WERI-Rb-1 (cell line): ENCODE measurements at places on chromosomes 11 and 22.
A peak's percentile ranks its signal among the peaks of the same experiment; 100 is the strongest.

DNA sequence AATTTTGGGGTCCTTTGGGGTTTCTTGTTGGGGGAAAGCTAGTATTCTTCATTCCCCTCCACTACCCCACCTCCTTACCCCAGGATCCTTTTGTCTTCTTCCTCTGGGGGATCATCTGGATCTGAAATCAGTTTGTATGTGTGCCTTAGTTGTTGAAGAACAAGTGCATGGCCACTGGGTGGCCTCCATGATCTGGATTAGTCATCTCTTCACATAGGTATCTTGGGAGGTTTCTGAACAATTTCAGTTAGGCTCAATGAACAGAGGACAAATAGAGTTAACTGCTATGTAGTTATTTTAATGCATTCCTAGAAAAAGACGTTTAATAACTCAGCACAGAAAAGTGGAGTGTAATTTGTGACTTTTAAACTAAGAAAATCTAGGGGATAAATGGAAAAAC, 7.1 kb upstream of the VWA5A start:
- DNase-seq: peak; percentile 55

DNA sequence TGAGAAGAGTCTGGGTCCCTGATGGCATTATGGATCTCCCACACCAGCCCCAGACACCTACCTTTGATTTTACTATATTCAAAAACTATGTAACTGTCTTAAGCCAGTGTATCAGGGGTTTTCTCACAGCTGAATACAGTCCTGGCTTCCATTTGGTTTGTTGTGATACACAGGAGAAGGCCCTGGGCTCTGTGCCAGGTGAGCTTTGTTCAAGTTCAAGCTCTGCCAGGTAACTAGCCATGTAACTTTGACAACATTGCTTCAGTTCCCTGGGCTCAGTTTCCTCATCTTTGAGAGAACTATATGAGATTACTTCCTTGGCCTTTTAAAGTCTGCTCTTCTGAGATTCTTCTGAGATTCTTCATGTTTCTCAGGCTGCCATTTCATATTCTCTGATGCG, 327.5 kb upstream of the TENM4 start:
- DNase-seq: no peak

GRCh38 chr11:66015936-66016792, 4.4 kb downstream of the CST6 start:
- no peak for DNase-seq

GRCh38 chr11:44110231-44110679, 14.8 kb downstream of the EXT2 start:
- peak; percentile 51 for DNase-seq

- DNase-seq: peak; percentile 20
Observed at GRCh38 chr22:22993184-22993583, 77.1 kb upstream of the GNAZ start.

GRCh38 chr22:40703736-40704135, 24.5 kb downstream of the MCHR1 start:
- DNase-seq: no peak

DNA sequence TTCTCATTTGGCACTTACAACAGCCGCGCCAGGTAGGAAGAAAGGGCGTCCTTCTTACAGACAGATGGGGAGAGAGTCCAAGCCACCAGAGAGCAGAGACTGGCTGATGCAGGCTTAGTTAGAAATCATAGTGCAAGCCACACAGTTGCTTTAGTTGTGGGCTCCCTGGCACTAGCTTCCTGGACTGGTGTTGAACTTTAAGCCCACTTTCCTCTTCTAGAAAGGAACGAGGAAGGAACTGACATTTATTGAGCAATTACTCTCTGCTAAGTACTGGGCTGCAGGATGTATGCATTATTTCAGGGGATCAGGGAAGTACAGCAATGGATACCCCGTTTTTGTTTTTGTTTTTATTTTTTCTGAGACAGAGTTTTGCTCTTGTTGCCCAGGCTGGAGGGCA, 3.0 kb downstream of the BACE1 start:
- DNase-seq: no peak

DNA sequence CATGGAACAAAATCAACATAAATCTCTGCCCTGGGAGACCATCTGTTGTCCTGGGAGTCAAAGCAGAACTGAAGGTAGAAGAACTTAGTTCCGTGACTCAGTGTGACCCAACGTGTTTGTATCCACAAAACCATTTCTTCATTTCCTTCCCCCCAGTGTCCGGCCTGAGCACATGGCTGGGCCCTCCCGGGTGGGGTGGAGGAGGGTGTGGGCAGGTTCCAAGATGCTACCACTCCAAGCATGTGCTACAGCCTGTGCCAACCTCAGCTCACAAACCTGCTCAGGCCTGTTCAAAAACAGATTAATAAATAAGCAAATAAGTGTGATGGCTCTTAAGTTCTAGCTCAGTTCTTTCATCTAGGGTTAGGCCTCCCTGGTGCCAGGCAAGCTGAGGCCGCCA, 55.3 kb downstream of the SHANK2 start:
- no peak for DNase-seq

- DNase-seq: no peak
Observed at GRCh38 chr22:29443452-29443851, 5.1 kb downstream of the RFPL1 start.

- no peak for DNase-seq
Observed at GRCh38 chr22:22031183-22031945, 48.8 kb upstream of the TOP3B start.

DNA sequence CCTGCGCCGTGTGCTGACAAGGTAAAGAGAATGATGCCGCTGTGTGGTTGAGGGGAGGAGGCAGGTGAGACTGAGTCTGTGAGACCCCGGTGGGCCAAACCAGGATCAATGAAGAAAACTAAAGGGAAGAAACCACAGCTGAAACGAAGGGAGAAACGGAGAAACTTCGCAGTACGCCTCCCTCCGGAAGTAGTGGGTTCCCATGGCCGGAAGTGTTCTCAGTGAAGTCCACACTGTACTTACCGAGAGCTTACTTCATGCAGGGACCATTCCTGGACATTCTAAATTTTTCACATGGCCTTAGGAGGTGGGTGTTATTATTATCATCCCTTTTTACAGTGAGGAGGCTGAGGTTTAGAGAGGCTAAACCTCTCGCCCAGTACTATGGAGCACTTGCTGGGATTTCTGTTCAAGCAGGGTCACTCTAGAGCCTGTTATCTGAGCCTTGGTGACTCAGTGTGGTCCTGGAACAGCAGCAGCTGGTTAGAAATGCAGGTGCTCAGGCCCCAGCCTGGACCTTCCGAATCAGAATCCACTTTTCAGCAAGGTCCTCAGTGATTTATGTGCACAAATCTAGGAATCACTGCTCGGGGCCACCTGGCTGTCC, 17.9 kb downstream of the CD5 start:
- no peak for DNase-seq

GRCh38 chr11:78808923-78809322, 234.3 kb upstream of the NARS2 start:
- peak; percentile 39 for DNase-seq

DNA sequence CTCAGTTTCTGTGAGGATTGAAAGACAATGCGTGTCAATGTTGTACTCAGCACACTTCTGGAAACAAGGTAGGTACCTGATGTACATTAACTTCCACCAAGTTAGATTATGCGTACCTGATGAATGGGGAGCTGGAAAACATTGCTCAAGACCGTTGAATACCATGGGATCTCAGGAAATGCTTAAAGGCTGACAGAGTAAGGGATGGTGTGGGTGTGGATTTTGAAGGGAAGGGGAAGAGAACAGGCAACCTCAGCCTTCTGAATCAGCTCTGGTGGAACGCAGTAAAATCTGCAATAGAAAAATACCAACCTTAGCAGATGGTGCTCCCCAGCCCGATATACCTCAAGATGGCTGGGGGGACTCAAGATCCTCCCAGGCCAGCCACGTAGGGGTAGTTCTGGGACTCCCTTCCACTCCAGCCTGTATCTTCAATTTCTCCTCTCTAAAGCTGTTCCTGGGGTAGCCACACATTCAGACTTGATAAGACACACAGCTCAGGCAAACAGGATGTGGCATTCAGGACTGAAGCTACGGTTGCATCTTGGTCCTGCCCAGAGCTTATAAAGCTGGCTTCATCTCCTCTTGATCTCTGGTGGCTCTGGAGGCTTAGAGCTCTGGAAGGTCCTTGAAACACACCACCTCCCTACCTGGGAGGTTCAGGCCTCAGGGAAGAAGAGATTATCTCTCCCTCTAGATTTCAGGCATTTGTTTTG, 111.8 kb downstream of the CTNND1 start:
- no peak for DNase-seq

DNA sequence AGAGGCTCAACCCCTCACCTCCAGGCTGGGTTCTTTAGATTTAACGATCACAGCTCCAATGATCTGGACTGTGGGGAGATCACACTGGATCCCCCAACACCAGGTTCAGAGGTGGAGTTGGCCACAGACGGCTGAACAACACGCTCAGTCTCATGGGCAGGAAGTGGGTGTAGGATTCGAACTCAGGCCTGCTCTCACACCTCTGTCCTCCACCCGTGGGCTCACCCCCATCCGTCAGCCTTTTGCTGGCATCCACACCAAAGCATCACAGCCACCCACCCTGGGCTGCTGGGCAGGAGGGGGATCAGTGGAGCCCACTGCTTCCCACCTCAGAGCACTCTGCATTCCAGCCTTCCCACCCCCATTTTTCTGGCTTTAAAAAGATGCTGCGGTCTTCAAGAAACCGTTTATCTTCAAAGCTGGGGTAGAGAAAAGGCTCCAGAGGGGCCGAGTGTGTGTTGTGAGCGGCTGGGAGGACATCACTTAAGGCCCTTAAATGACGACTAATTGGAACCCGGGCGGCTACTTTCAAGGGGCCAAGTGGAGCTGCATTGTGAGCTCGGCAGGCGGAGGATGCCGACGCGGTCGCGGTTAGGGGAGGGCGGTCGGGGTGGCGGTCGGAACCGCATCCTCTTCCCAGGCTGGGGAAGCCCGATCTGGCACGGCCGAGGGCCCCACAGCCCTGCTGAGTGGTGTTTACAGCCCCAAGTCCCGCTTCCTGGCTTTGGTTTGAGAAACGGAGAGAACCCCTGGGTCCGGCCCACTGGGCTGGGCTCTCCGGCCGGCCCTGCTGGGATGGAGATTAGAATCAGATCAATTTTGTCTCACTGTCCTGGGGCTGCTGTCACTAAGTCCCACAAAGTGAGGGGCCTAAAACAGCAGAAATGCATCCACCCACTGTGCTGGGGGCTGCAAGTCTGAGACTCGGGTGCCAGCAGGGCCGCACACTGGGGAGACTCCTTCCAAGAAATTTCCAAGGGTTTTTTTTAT, 15.9 kb upstream of the FGF3 start:
- no peak for DNase-seq

DNA sequence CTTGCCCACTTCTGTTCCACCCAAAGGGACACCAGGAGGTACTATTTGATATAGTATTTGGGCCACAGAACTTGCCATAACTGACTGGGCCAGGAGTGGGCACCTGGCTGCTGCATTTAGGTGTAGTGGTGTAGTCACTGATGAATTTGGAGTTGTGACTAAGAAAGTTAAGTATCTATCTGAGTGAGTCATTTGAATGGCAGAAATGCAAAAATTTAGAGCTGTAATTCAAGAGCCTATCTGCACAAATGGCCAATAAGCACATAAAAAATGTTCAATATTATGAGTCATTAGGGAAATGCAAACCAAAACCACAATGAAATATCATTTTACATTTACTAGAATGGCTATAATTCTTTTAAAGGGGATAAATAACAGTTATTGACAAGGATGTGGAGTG, 14.7 kb downstream of the GLYATL2 start:
- no peak for DNase-seq

DNA sequence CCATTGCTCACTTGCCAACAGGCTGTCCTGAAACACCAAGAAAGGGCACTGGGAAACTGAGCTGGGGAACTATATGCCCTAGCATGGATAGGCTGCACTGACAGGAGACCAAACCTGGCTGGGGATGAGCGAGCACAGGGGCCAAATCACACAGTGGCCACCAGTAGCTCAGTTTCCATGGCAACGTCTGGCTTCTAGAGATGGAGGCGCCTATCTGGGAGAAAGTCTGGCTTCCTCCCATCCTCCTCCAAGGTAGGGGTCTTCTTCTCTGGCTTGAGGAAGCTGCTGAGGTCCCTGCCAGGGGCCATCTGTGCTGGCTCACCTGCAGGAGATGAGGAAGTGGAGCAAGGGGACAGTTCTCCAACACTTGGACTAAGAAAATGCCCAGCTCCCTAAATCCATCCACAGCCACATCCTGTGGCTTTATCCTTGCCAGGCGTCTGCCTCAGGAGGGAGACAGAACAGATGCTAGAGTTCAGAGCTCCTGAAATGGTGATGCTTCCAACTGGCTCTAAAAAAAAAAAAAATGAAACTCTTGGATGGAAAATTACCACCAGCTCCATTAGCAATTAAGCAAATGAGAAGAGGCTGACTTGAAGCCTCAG, 48.3 kb downstream of the SYT13 start:
- DNase-seq: no peak

GRCh38 chr11:121452609-121453150, at the start of gene SORL1-AS1:
SORL1-AS1 (minus strand) TSS chr11:121452967.
- peak; percentile 19 for DNase-seq

- no peak for DNase-seq
Observed at GRCh38 chr11:116651098-116651736, 121.6 kb downstream of the BUD13 start.

GRCh38 chr22:30296833-30297232, 7.5 kb upstream of the CASTOR1 start:
- no peak for DNase-seq

DNA sequence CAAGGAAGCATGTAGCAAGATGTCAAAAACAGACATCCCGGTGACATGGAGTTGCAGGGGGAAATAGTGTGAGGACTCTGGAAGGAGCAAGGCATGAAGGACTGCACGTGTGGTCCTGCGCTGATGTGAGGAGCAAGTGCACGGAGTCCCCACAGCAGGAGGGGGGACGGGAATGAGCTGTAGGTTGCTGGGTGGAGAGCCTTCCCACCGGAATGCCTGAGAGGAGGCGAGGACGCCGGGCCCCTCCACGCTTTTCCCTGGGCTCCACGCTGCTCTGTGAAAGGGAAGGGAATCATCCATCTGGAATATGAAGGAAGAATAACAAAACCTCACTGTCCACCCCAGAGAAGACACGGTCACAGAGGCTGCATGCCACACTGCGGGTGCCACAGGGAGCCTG, 23.6 kb upstream of the EFCAB6 start:
- no peak for DNase-seq

DNA sequence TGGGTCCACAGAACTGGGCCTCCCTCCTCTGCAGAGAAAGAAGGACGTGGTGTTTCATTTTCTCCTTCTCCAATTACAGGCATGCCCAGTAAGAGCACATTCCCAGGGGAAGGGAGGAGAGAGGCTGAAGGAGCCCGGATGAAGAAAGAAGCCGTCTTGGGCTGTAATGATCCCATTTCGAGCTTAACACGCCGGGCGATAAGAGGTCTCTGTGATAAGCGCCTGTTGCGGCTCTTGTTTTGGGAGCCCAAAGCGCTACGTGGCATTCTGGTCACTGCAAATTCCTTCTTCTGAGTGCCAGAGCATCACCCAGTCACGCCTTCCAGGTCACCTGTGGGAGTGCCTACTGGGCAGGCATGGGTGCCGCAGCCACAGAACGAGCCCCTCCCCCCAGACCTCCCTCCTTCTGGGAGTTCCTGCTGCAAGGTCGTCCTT, 57.5 kb downstream of the ANO1 start:
- DNase-seq: no peak
